ENCODE measurements at places on chromosomes 6 and 20.
A peak's percentile ranks its signal among the peaks of the same experiment; 100 is the strongest.

DNA sequence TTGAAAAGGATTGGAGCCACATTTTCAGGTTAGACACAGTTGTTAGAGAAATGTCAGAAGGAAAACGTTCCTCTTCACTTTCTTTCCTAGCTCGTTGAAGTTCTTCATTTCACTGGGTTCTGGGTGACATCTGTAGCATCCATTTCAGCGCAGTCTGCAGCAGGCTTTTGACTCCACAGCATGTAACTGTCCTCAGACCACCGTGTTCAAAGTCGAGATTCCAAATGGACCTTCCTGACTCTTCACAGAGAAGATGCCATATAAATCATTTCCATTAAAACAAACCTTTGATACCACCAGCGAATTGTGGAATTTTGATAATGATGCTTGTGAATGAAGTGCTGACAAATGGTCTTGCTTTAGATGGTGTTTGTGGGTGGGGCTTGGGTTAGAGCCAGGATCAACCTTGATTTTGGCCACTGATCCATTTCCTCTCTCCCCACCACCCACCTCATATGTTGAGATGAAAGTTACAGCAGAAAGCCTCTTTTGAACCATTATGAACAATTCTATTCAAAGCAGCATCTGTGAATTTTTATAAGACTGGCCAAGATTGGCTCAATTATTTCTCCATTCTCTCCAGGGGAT lies 185.3 kb upstream of the PREP start:
- DNase-seq: no peak

GRCh38 chr6:144696610-144697368 lies 411.7 kb downstream of the UTRN start:
- DNase-seq: no peak

- DNase-seq: peak; percentile 77
Observed at GRCh38 chr6:159254186-159254585, 85.0 kb downstream of the FNDC1 start.

- peak; percentile 18 for DNase-seq
Observed at GRCh38 chr6:82741325-82741995, 324.2 kb downstream of the UBE3D start.

DNA sequence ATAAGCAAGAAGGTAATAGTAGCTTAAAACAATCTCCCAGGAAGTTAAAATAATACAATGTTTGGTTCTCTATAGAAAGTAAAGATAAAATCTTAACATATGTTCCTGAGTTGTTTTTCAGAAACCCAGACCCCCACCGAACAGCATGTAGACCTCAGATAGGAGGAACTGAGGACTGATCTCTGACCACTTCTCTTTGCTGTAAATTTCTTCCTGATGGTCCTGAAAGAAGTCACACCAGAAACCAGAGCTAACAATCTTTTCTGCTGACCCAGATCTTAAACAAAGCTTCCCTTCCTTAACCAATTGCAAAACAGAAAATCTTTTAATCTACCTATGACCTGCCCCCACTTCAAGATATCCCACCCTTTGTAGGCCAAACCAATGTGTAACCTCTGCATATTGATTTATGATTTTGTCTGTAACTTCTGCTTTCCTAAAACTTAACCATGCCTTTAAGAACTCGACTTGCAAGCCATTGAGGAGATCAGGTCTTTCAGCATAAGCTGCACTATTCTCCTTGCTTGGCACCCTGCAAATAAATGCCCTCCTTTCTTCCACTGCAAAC lies 21.9 kb upstream of the BEND6 start:
- no peak for DNase-seq

DNA sequence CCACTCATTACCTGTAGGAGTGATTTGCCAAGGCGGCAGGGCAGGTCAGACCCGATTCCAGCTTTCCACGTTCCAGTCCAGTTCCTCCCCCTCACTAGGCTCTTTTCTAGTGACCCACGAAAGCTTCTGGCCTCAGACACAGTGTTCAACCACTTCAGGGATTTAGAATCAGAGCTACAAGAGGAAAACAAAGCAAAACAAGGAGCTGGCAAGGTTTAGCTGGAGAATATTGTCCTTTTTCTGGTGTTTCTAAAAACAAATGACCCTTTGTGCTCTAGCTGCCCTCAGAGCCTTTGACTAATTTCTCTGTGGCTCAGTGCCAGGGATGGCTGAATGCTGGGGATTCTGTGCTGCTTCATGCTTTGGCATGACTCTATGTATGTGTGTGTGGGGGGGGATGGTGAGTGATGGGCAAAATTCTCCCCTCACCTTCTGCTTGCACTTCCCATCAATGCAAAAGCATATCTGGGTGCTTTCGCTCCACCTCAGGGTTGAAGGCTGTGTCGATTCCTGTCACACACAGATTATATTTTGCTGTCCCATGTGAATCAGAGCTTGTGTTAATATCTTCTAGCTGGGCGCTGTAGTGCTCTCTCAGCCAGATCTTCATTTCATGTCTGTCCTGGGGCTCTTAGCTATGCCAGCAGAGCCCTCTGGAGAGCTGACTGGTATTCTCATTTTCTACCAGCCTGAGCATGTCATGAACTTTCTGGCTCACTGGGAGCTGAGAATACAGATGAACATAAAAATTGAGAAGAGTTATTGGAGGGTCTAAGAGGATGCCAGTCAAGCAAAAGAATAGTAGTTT lies 19.3 kb upstream of the NEDD9 start:
- DNase-seq: no peak

- DNase-seq: no peak
Observed at GRCh38 chr6:89321131-89321970, 6.3 kb upstream of the GABRR2 start.

DNA sequence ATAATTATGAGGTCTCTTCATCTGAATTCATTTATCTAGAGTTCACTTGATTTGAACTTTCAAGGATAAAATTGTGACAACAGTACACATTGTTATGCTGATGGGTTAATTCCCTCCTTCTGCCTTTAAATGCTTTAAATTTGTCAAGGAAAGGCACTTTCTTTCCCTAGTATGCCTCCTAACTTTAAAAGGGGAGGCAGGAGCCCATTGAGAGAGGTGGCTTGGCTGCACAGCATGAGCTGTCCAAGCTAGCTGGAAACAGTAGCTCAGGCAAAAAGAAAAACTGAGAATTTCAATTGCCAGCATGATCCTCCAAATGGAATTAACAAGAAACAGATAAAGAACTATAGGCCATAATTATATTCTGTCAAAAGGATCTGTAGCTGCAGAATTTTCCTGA lies 243.3 kb upstream of the GRIK2 start:
- DNase-seq: no peak

DNA sequence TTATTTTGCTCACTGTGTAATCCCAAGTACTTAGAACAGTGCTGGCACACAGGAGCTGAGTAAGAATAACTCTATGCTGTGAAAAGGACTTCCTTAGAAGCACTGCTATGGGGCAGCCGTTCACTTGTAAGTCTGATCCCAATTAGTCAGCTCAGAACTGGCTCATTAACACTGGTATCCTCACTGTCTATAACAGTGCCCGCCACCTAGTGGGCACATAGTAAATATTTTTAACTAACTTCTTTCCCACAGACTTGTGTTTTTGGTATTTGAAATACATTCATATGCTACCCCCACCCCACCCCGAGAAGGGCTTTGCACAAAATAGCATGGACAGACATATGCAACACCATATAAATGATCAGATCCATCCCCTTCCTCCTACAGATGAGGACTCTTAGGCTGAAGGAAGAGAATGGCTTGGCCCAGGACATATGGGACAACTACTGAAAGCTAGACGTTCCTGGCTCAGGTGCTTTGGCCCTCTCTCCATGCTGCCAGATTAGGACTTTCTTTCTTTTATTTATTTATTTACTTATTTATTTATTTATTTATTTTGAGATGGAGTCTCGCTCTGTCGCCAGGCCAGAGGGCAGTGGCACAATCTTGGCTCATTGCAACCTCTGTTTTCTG lies 47.1 kb downstream of the DST start:
- no peak for DNase-seq

DNA sequence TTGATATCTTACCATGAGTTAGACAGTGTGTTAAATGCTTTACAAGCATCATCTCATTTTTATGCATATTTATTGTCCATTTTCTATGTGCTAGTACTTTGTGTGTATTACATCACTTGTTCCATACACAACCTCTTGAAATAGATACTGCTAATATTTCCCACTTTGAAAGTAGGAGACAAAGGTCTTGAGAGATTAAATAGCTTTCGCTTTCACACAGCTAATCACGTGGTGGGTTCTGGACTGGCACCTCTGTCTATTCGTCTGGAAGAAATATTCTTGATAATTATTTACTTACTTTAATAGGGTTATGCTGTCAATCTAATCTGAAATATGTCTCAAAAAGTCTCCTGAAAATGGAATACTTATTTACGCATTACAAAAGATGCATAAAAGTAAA lies 30.2 kb downstream of the EPHA7 start:
- no peak for DNase-seq

- DNase-seq: peak; percentile 39
Observed at GRCh38 chr20:34472246-34472925, 43.8 kb upstream of the DYNLRB1 start.
